ENCODE measurements at places on chromosomes 2 and 18. TPM values are rescaled to one million over a fixed set of nuclear protein-coding genes. Genes with fewer than 3 reads are reported as not detected.

The BCL11A gene
- total RNA-seq, result 2.9 TPM

The SLC35F6 gene
- 91.4 TPM for total RNA-seq

The PSD4 gene
- 19.2 TPM for total RNA-seq

The ARHGEF4 gene
- 0.97 TPM for total RNA-seq

The CASP8 gene
- 16.8 TPM for total RNA-seq

The C2orf15 gene
- total RNA-seq, result 0.35 TPM

The RAB6C gene
- total RNA-seq, result not detected

The GNAL gene
- 2.2 TPM for total RNA-seq

The IGFBP5 gene
- total RNA-seq, result 743 TPM

The SLC5A7 gene
- not detected for total RNA-seq

The NGEF gene
- 39.7 TPM for total RNA-seq

The ASPRV1 gene
- 0.61 TPM for total RNA-seq

The MC4R gene
- not detected for total RNA-seq

The GALR1 gene
- 3.5 TPM for total RNA-seq

The NT5DC4 gene
- 0.24 TPM for total RNA-seq

The CNNM4 gene
- total RNA-seq, result 4.3 TPM

The ANO7 gene
- total RNA-seq, result 5.1 TPM

The IL1R1 gene
- total RNA-seq, result 134 TPM

The KCNK3 gene
- 69.6 TPM for total RNA-seq

The RTKN gene
- 14.4 TPM for total RNA-seq

The SKOR2 gene
- not detected for total RNA-seq

The GRP gene
- total RNA-seq, result not detected

The PTPRN gene
- total RNA-seq, result 1.7 TPM

The LRPPRC gene
- total RNA-seq, result 70.8 TPM

The COLEC12 gene
- total RNA-seq, result 5.1 TPM

The TDRD15 gene
- not detected for total RNA-seq

The LYG2 gene
- total RNA-seq, result not detected

The TEX44 gene
- total RNA-seq, result not detected

The CRYBA2 gene
- total RNA-seq, result not detected

The AMER3 gene
- not detected for total RNA-seq

The RNMT gene
- 20.5 TPM for total RNA-seq

The ANKRD30B gene
- total RNA-seq, result 1.4 TPM

The AKAIN1 gene
- total RNA-seq, result 3.0 TPM

The HAAO gene
- total RNA-seq, result 14.4 TPM

The FOXD4L1 gene
- total RNA-seq, result 0.24 TPM

The APCDD1 gene
- 62.2 TPM for total RNA-seq

The SERPINB12 gene
- total RNA-seq, result not detected

The PAX3 gene
- total RNA-seq, result not detected

The PKDCC gene
- 74.7 TPM for total RNA-seq

The IL1RL1 gene
- total RNA-seq, result 12.6 TPM

The KLF7 gene
- total RNA-seq, result 11.0 TPM

The TCF4 gene
- total RNA-seq, result 117 TPM

The SP100 gene
- total RNA-seq, result 147 TPM

The TRIM43 gene
- not detected for total RNA-seq

The MC5R gene
- not detected for total RNA-seq

The BCL2L11 gene
- total RNA-seq, result 22.4 TPM

The COL3A1 gene
- 180 TPM for total RNA-seq
